ENCODE measurements at places on chromosomes 7 and 10. TPM values are rescaled to one million over a fixed set of nuclear protein-coding genes. Genes with fewer than 3 reads are reported as not detected.

The PLPP4 gene
- total RNA-seq, result 13.8 TPM

- DNase-seq, result no peak
These were observed 13.3 kb downstream of the ZNF804B start for GRCh38 chr7:88772776-88773175.

DNA sequence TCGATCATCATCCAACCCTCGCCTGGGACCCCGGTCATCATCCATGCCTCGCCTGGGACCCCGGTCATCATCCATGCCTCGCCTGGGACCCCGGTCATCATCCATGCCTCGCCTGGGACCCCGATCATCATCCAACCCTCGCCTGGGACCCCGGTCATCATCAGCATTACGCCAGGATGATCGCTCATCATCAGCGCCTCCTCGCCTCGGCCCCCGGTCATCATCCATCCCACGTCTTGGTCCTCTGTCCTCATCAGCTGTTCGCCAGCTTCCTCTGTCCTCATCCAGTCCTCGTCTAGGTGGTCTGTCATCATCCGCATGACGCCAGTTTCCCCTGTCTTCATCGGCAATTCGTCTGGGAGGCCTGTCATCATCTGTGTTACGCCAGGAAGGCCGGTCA lies 12.7 kb downstream of the NANOS1 start:
- no peak for DNase-seq

DNA sequence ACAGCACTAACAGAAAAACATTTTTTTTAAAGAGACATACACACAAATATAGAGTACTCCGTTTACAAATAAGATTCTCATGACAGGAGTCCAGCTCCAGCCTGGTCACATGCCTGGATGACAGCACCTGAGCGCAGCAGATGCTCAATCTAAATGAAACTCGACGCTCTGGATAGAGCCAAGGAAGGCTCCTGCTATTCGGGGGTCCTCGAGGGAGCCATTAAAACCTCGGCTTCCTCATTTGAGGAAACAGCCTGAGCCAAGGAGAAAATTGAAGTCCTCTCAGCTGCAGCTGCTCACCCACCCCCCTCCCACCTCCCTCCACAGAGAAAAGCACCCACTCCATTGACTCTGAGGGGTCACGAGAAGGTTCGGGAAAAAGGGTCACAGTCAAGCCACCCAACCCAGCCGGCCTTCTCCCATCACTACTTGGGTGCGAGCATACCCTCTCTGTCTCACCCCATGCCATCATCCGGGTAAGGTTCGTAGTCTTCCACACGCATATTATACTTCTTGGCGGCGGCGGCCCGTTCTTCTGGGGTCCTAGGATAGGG lies 673 bp downstream of the NDUFB8 start:
- DNase-seq, result no peak

DNA sequence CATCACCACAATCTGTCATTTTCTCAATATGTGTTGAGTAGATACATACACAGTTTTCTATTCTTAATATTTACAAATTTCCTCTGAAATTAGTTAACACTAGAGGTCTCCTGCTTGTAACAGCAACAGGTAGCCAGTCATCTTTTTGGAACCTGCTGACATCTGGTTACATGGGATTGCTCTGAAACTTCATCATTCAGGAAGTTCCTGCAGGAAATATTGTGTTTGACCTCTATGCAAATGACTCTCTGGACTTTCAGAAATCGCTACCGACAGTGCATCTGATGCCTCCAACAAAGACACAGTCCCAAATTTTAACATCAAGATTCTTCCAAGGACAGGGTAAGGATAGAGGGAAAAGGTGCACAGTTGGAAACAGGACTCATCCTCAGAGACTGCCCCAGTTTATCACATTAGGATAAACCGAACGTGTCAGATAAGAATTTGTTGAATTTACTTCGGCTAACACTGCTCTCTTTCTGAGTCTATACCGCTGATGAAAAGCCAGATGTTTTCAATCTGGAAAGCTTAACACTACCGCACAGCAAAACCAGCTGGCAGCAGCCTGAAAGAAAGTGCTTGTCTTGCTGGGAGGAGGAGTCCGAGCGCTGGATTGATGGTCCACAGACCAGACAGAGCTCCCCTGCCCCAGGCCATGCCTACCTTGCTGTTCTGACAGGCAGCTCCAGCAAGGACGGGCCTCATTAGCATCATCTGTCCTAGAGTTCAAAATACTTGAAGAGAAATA lies 633.4 kb downstream of the PARD3 start:
- no peak for DNase-seq

DNA sequence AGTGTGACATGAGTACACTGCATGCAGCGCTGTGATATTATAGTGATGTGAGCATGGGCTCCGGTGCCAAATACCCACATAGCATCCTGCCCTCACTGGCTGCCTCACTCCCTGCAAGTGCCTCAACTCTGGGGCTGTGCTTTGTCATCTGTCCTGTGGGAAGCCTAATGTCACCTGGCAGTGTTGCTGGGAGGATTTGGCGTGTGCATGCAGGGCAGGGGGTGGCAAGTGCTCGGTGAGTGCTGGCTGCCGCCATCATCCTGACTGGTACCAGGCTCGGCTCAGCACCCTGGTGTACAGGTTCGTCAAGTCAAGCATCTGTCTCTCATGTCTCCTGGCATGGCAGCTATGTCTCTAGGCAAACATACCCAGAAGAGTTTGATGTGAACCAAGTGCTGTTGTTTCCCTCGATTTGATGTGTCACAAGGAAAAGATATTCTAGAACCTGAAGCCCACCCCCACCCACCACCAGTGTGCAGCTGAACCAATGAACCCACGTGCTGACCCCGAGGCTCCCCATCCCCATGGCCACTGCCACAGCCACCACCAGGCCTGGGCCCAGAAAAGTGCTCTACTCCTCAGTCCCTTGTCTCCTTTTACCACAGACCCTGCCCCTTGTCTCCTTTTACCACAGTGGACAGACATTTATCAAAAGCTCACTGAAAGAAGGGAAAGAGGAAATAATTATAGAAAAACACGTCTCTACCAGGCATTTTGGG lies 135.8 kb downstream of the MAPK8 start:
- no peak for DNase-seq

DNA sequence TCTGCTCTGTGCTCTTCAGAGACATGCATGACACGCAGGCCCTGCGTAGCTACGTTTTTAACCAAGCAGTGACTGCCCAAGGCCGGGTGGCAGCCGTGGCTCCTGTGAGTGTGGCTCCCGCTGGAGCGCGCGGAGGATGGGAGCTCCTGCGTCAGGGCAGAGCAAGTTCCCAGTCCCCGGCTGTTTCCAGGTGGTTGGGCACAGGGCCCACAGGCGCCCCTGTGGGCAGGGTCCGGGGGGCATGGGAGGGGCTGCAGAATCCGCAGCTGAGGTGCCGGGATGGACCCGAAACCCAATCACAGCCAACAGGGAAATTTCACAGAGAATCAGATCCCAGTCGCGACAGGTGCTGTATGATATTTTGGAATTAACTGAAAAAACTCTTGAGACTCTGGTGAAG lies 9.8 kb downstream of the NKX6-2 start:
- DNase-seq, result no peak

Measured in SJSA1 (cell line).